ENCODE measurements at places on chromosomes 6 and 20. TPM values are rescaled to one million over a fixed set of nuclear protein-coding genes. Genes with fewer than 3 reads are reported as not detected.
A peak's percentile ranks its signal among the peaks of the same experiment; 100 is the strongest.

RGS17 gene
- total RNA-seq: 0.27 TPM

PPP1R14C gene
- total RNA-seq: 16.8 TPM

- H3K4me3 ChIP-seq: no peak overlapping the region
- DNase-seq: no peak
- H3K27me3 ChIP-seq: no peaks in the 10 kb centered on the region
- H3K36me3 ChIP-seq: peaks cover 33% of the 10 kb centered on the region
These were observed 12.3 kb downstream of the ITPA start for GRCh38 chr20:3221398-3222226.

GRCh38 chr20:50278684-50279531 lies 88.3 kb downstream of the CEBPB start:
- H3K4me3 ChIP-seq: no peak overlapping the region
- H3K4me1 ChIP-seq: peaks cover 44% of the 10 kb centered on the region
- no peaks in the 10 kb centered on the region for H3K36me3 ChIP-seq
- peak; percentile 92 for DNase-seq
- H3K27me3 ChIP-seq: no peaks in the 10 kb centered on the region
- peak overlapping the region; percentile 31 for H3K27ac ChIP-seq

DNA sequence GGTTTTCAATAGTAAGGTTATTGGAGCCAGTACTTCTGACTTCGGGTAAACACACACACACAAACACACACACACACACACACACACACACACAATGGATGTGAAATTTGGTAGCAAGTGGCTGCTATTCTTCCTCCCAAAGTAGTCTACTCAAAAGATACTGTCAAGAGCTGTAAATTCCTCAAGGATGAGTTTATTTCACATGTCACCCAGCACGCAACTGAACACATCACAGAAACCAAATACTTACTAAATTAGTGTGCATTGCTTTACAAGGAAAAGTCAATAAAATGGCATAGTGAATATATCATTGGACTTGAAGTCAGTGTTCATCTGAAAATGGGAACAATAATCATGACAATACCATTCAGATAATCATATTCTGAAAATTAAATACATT lies 32.9 kb downstream of the MMUT start:
- H3K27me3 ChIP-seq: no peaks in the 10 kb centered on the region
- peaks cover 9% of the 10 kb centered on the region for H3K36me3 ChIP-seq
- no peak overlapping the region for H3K27ac ChIP-seq
- H3K4me1 ChIP-seq: no peaks in the 10 kb centered on the region

DNA sequence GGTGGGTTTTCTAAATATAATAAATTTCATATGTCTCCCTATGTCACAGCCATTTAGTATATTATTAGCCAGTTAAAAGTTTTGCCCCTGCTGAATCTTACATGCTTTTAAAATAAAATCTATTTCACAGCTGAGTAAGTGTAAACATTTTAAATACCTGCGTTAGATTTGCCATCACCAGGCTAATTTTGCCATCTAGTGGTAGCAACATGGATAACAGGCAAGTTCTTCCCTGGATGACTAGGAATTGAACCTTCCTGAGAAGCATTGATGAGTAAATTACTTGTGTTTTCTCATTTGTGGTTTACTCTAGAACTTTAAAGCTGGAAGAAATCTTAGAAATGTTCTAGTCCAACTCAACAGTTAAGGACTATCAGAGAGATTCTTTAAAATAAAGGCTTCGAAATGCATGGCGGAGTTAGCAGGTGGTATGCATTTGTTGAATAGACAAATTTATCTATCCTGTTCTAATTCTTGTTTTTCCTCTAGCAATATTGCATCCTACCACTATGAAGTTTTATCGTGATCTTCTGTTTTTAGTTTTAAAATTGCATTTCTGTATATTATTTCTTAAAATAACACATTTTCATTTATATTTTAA lies 2.6 kb downstream of the PRSS35 start:
- H3K4me3 ChIP-seq: no peak overlapping the region
- no peaks in the 10 kb centered on the region for H3K27me3 ChIP-seq
- no peak for DNase-seq
- no peaks in the 10 kb centered on the region for H3K36me3 ChIP-seq

GRCh38 chr6:154606457-154606856 lies 96.0 kb upstream of the CNKSR3 start:
- no peaks in the 10 kb centered on the region for H3K27me3 ChIP-seq
- no peaks in the 10 kb centered on the region for H3K36me3 ChIP-seq
- H3K4me3 ChIP-seq: no peak overlapping the region
- no peak for DNase-seq

DNA sequence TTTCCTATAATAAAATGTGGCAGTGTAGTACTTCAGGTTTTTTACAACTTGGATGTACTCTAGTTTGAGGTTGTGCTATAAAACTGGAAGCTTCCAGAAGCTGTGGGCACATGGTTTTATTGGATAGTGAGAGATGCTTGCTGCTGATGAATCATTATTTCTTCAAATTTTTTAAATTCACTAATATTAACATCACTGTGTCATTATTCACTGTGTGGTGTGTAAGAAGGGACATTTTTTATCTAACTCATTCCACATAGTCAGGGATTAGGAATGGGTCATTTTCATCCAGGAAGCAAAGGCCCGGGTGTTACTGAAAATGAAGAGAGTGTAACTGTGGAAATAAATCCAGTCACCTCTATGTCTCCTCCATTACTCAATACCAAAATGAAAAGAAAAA lies 421.0 kb downstream of the TENT5A start:
- no peaks in the 10 kb centered on the region for H3K4me1 ChIP-seq
- no peak for DNase-seq
- H3K36me3 ChIP-seq: no peaks in the 10 kb centered on the region
- no peaks in the 10 kb centered on the region for H3K27me3 ChIP-seq
- H3K4me3 ChIP-seq: no peak overlapping the region
- no peak overlapping the region for H3K27ac ChIP-seq

DNA sequence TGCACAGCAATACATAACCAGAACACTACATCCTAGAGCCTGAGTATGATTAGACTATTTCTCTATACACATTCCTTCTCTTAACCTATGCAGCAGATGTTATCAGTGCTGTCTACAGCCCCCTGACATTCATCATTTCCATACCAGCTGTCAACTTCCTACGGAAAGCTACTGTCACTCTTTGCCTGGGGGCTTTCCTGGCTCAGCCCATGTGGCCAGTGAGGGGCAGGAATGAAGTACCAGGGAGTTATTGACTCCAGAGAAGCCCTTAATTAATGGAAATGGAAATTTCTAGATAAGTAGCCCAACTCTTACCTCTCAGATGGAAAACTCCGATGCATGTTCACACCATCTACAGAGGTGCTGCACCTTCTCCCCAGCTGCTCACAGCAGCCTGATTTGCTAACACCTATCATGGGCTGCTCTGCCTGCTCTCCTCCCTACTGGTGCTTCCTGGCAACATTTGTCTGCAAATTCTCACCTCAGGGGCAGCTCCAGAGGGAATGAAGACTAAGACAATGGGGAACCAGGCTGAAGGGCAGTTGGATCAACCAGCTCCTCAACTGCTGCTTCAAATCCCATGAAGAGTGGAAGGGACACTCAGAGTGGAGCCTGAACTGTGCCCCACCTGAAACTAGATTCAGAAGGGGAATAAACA lies 59.6 kb downstream of the LINC00237 start:
- no peak overlapping the region for H3K4me3 ChIP-seq
- no peaks in the 10 kb centered on the region for H3K27me3 ChIP-seq
- no peak for DNase-seq
